NAMALWA (cell line): ENCODE measurements at places on chromosomes 3 and 15.

DNA sequence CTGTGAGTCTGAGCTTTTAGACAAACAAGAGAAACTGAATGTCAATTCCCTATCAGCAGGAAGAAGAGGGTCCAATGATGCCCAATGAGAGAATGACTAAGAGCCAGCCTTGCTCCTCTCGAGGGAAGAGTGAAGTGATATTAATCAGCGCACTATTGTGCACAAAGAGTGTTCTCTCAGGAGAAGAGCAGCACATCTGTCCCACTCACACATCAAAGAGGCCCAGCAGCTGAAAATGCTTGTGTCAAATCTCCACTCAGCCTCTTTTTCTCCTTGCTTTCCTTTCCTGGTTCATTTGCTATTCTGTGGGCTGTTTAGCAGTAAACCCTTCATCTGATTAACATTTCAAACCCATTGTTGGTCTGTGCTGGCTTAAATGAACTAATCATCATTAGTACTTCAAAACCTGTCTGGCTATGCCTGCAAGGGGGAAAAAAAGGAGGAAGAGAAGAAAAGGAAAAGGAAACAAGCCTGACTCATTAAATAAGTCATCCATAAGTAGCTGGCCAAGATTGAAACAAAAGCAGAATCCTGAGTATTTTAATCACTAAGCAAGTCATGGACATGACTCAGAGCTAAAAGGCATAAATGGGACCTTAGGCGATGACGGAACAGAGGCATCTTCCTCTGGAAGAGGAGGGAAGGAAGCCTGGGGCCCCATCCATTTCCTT, 912.7 kb downstream of the TUSC7 start:
- no peak for DNase-seq

GRCh38 chr15:34102175-34102925, 467 bp downstream of the PGBD4 start:
- DNase-seq: no peak

DNA sequence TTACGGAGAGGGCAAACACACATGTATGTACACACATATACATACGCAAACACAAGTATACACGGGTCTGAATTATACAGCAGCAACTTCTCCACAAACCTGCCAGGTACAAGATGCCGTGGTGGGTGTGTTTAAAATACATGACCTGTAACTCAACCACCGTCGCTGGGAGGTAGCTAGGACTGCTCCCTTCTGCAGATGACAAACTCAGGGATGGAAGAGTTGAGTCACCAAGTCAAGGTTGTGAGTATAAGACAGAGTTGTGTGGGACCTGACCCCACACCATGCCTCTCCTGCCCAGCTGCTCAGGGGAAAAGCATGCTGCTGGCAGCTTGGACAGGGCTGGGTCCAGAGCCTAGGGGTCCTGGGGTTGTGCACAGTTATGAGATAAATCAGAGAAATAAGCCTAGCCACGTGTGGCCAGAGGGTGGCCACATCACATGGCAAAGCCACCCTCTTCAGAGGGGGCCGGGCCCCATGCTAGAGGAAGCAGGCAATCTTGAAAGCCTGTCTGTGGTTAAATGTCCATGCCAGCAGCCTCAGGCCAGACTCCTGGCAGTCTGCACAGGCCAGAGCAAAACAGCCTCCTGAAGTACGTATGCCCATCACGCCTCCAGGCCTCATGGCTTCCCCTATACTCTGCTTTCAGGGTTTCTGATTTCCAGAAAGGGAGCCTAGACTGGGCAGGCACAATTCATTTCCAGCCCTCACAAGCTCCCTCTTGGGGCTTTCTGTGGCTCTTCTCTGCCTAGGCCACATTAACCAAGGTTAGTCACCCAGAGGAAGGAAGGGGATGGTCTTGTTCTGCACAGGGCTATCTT, 107.7 kb upstream of the RPL32 start:
- DNase-seq: no peak

- DNase-seq: no peak
Observed at GRCh38 chr3:157958457-157958856, 147.8 kb downstream of the SHOX2 start.

- no peak for DNase-seq
Observed at GRCh38 chr3:177946936-177947335, 589.3 kb upstream of the KCNMB2 start.

- DNase-seq: no peak
Observed at GRCh38 chr15:69869881-69870505, 227.7 kb downstream of the TLE3 start.

DNA sequence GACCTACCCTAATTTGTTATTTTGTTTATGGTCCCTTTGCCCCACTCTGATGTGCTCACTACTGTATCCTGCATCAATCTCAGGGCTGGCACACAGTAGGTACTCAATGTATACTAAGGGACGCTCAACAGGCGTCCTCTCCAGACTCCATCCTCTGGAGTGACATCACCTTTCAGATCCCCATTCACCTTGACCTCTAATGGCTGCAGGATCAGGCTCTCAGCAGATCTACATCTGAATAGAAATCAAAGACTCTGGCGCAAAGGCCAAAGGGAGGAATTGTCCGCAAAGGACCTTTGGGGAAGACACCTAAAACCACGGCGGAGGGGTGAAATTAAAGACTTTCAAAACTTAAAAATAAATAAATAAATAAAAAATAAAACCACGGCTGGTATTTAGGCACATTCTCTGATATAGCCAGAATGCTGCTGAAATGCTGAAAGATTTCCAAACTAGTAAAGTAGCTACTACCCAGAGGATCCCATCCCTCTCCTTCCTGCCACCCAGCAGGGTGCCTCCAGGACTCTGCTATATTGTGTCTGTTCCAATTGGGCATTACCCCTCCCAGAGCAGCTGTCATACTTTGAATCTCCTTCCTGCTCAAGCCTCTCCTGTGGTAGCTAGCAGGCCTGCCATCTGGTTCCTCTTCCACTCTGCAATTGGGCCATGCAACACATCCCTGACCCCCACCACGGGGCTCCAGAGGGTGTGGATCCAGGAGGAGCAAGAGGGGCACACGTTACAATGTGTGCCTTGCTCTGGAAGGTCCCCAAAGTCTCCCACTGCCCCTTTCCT, 6.1 kb downstream of the SHF start:
- no peak for DNase-seq

- peak; percentile 91 for DNase-seq
Observed at GRCh38 chr3:13110678-13111116, 37.5 kb upstream of the IQSEC1 start.

GRCh38 chr15:57144448-57144847, 226.0 kb downstream of the TCF12 start:
- DNase-seq: no peak

DNA sequence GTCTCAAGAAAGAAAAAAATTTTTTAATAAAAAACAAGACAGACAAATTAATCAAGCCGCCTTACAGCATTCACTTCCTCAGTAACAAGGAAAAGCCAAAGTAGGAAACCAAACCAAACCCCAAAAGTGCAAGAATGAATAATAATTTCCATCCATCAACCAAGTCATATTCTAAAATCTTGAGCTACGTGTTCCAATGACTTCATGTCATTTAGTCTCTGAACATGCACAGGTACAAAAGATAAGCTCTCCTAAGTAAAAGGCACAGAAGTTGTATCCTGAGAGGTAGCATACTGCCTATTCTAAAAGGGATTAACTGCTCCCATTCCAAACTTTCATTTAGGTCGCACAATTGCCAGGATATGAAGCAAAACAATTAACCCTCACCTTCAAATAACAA, 29.7 kb downstream of the SLC4A7 start:
- no peak for DNase-seq

- no peak for DNase-seq
Observed at GRCh38 chr15:52337198-52337853, 41.7 kb upstream of the MYO5C start.

GRCh38 chr3:184042617-184043016, 10.2 kb upstream of the HTR3C start:
- no peak for DNase-seq

DNA sequence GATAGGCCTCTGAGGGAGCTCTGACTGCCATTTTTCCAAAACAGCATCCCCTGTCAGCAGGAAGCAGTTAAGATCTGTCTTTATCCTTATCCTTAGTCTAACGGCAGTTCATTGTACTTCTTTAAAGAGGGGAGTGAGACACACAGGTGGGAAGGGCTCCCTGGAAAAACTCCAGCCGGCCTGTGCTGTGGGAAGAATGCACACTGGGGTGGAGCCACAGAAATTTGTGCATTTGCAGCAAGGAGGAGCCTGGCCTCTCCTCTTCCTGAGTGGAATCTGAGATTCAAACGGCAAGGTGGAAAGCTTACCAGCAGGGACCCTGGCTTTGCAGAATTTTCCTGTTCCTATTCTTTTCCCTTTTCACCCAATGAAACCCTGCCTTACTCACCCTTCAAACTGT, 1209.4 kb downstream of the ROBO2 start:
- no peak for DNase-seq

GRCh38 chr3:119013951-119014350, 20.7 kb downstream of the IGSF11 start:
- DNase-seq: no peak

- peak; percentile 82 for DNase-seq
Observed at GRCh38 chr3:179348325-179349013, 960 bp downstream of the MFN1 start.

GRCh38 chr15:80003934-80004472, 33.0 kb upstream of the BCL2A1 start:
- DNase-seq: no peak

GRCh38 chr15:77500989-77501388, 80.3 kb downstream of the HMG20A start:
- DNase-seq: no peak

DNA sequence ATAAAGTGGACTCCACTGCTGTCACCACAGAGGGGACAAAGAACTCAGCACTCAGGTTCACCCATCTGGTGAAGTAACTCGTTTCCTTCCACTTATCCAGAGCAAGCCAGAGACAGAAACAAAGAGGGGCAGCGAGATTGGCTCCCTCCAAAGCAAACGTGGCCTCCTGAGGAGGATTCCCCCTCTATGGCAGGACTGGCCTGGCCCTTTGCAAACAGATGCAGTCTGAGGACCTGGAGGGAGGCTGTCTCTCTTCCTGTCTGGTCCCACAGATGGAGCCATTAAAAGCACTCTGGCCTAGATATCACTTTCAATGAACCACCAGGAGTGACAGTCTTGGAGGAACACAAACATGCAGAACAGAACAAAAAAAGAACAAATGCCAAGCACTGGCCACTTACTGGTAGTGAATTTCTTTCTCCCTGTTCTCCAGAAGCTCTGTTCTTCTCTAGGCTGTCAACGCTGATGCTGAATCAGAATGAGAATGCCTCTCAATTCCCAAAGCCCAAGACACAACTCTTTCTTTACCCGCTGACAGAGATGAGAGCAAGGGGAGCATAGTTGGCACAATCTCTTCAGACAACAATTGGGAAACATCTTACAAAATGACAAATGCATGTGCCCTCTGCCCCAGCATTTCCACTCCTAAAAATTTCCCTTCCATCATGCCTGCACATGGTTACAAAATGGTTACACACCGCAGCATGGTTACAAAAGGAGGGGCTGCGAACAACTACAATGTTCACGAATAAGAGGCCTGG, 14.3 kb downstream of the KLHL25 start:
- DNase-seq: no peak

DNA sequence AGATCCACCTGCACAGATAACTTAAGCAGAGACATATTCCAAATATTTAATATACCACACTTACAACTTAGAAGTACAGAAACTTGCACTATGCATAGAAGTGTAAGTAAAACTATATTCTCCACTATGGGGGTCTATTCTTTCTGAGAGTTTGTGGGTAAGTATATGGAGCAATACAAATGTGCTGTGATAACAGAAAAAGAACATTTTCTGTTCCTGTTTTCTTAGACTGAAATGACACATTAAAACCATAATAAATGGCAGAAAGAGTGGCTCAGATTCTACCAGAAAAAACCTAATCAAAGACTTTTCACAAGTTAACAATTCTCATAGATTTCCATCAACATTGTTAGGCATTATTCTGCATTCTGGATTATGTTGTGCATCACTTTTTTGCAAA, 96.6 kb upstream of the WNT7A start:
- DNase-seq: no peak

DNA sequence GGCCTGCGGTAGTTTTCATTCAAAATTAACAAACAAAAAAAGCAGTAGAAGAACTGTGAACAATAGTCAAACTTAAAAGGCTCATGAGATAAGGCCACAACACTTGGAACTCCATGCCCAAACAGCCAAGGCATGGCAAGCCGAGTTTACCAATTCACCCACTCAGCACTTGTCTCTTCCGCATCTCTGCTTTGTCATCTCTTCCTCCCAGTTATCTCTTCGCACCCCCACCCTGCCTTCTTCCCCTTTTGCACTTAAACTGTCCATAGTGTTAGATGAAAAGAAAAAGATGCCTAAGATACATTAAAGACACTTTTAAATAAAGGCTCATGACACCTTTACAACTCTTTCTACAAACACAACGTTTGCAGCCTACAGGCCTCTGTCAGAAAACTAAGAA, 11.1 kb downstream of the TLE3 start:
- DNase-seq: no peak

GRCh38 chr3:45776611-45777010, 19.7 kb downstream of the SLC6A20 start:
- no peak for DNase-seq

DNA sequence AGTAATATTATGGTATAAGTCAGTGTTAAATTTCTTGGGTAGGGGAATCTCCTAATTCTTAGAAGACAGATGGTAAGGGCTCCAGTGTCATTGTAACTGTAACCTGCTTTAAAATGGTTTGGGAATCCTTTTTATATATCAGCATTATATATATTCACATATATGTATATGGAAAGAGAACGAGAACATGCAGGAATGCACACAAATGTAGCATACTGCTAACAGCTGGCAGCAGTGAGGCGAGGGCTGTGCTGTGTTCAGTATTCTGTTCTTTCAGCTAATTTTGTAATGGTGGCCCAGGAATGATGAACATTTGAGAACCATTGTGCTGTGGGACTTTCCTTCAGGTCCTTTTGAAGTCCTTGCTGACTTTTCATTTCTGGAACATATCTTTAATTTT, 60.8 kb downstream of the EEFSEC start:
- no peak for DNase-seq

GRCh38 chr3:42488687-42489086, 13.8 kb upstream of the VIPR1 start:
- DNase-seq: no peak

DNA sequence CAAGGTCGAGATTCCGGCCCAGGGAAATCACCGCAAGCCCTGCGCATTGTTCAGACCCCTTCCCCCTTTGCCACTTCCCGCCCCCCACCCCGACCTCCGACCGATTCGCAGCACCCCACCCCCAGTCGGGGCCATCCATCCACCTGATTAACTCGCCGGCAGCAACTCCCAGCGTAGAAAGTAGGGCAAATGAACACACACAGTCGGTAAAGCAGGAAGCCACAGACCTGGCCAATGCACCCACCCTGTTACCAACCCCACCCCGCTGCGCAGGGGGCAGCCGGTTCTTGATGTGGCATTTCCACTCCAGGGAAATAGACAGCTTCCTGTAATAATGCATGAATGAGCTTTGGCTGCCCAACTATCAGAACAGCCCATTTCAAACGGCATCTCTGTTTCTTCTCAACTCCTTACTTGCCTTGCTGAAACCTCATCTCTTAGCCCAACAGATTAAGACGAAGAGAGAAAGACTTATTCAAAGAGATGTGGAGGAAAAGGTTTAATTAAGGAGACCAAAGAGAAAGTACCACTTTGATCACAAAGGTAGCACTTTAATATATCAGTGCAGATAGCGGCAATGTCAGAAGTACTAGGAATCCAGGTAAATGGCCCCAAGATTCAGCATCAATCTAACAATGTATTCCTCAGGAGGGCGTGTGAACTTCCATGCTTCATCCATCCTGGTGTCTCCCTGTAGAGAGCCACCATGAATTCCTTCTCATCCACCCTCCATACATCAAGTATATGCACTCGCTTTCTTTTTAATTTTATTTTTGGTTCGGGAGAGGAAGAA, 1.9 kb downstream of the TNIK start:
- no peak for DNase-seq

- peak; percentile 75 for DNase-seq
Observed at GRCh38 chr15:100931143-100931890, 12.2 kb downstream of the LRRK1 start.
